ENCODE measurements at places on chromosomes 6 and 20.

- DNase-seq = no peak
Measured at GRCh38 chr20:2751878-2752566, 48.4 kb downstream of the CPXM1 start.

DNA sequence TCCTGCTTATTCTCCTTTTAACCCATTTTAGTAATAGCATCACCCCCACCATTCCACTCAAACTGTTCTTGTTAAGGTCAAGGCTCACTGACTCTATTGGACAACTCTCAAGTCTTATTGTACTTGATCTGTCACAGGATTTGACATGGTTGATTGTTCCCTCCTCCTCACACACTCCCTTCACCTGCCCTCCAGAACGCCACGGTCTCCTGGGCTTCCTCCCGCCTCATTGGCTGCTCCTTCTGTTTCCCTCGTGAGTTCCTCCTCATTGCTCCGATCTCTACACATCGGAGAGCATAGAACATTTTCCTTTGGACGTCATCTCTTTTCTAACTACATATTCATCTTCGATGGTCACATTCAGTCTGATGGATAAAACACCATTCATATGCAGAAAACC, 55.1 kb downstream of the STMND1 start:
- no peak for DNase-seq

GRCh38 chr20:6863798-6864201, 96.3 kb downstream of the BMP2 start:
- no peak for DNase-seq

- no peak for DNase-seq
Measured at GRCh38 chr20:39398656-39399055, 436.5 kb downstream of the DHX35 start.

DNA sequence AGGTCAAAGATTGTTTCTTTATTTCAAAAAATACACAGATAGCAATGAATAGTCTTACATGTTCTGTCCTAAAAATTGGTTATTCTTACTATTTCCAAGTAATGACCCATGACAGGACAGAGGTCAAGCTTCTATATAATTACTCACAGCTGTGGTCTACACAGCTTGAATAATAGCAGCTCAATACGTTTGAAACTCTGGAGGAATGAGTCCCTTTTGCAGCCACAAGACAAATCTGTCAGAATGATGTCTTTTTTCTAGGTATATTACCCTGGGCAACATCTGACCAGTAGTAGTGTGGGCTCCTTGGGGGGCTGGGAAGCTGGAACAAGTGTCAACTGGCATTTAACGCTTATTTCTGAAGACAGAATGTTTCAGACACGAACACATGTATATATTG, 84.9 kb upstream of the HTR1B start:
- DNase-seq = no peak

- DNase-seq = peak; percentile 64
Measured at GRCh38 chr6:87151781-87152525, 3.4 kb upstream of the ZNF292 start.

DNA sequence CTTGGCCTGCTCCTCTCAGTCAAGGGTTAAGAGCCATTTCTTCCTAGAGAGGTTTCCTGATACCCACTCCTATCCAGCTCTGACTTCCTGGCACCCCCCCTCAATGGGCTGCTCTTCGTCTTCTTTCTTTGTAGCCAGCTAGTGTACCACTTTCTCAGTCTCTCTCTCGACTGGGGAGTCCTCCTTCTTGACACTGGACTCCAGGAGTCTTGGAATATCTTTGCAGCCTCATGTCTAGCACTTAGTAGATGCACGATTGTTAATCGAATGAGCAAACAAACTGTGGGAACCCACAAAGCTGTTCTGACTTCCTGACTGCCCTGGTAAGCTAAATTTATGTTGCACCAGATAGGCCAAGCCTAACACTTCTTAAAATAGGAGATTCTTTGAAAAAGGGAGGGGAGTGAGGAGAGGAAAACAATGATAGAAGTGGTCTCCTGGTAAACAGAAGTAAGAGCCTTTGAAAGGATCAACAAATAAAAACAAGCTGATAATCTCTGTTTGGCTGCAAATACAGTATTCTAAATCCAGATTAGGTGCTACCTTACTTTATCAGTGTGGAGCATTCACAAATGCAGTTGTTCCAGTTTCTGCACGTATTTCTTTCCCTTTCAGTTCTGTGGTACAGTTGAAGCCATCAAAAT, 160.1 kb upstream of the CITED2 start:
- DNase-seq = no peak

GRCh38 chr6:77361018-77361417, 102.3 kb downstream of the HTR1B start:
- DNase-seq = no peak

GRCh38 chr6:145878591-145879295, 64.1 kb upstream of the FBXO30 start:
- peak; percentile 31 for DNase-seq

GRCh38 chr6:156699935-156700334, 77.2 kb upstream of the ARID1B start:
- DNase-seq = no peak

DNA sequence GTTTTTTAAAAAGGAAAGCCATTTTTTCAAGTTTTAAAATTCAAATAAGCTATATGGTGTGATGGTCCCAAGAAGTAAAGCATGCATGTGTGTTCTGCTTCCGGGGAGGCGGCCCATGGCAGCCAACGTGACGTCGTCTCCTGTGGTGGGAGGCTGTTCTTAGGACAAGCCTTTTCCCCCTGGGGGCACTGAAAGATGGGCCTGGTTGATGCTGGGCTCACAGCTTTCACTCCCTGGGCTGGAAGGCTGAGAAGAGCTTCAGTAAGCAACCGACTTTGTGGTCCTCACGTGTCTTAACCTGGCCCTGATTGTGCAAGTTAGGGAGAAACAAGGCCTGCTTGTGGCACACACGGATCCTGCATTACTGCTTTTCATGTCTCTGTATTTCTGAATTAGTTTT, 84.1 kb downstream of the SMOC2 start:
- DNase-seq = no peak

DNA sequence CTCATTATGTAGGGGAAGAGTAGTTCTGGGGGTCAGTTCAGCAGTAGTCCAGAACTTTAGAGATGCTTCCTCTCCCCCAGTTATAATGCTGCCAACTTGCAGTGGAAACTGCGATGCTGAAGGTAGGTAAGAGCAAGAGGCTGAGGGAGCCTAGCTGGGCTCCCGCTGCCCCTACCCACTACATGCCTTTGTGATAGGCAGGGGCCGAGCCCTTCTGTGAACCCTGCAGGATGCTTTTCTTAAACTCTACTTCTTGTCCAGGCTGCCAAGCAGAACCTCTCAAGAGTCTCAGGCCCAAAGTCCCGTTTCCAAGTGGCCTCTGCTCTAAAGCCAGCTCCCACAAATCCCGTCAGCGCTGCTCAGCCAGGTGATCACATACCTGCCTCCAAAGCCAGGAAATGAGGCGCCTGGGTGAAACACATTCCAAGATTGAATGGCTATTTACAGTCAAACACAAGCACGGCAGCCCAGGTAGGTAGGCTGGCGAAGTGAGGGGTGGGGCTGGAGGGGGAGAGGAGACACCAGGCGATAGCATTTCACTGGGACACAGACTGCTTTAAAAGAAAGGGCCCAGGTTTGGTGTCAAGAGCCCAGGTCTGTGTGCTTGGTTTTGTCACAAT, 150.7 kb downstream of the CD24 start:
- DNase-seq = no peak

- no peak for DNase-seq
Measured at GRCh38 chr20:35017099-35017835, 61.6 kb downstream of the MYH7B start.

- no peak for DNase-seq
Measured at GRCh38 chr6:105112577-105112976, 67.2 kb downstream of the POPDC3 start.

GRCh38 chr6:121426686-121427085, 8.8 kb upstream of the GJA1 start:
- DNase-seq = no peak

GRCh38 chr6:829656-830055, 136.7 kb upstream of the EXOC2 start:
- no peak for DNase-seq

DNA sequence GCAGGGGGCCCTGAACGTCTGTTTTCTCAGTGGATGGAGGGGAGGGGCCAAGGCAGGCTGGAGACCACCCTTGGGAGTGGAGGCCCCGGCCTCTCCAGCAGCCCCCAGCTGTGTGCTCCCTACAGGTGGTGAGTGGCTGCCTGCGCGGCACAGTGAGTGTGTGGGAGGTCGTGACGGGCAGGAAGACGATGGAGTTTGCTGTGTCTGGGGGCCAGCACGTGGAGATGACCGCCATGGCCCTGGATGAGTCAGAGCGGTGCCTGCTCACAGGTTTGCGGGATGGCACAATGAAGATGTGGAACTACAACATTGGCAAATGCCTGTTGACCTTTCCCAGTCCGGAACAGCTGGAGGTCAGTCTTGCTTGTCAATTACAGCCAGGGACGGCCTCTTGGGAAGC, 52.6 kb downstream of the EFCAB8 start:
- no peak for DNase-seq

DNA sequence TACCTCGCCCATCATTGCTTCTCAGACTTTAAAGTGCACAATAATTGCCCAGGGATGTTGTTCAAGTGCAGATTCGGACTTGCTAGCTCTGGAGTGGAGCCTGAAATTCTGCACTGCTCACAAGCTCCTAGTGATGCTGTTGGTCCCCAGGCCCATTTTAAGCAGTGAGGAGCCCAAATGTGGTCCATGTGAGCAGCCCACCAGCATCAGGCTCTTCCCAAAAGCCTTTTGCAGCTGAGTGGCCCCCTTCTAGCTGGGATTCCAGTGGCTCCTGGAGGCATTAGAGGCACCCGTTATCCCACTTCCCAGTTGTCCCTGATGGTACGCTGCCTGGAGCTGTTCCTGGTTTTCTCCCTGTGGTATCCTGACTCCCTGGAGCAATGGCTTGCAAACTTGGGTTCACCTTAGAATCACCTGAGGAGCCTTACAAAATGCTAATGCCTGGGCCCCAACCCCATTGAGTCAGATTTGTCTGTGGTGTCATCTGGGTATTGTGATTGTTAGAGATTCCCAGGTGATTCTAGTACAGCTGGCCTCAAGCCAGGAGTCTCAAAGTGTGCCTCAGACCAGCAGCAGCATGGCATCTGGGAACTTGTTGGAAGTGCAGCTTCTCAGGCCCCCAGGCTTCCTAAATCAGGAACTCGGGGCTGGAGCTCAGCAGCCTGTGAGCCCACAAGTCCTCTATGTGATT, 186.9 kb upstream of the SLC24A3 start:
- DNase-seq = no peak

GRCh38 chr20:50904067-50904570, 27.1 kb downstream of the ADNP start:
- DNase-seq = no peak

- DNase-seq = no peak
Measured at GRCh38 chr6:78908621-78909020, 41.3 kb downstream of the IRAK1BP1 start.

- DNase-seq = no peak
Measured at GRCh38 chr6:27809067-27809938, 102.9 kb downstream of the OR2B2 start.

DNA sequence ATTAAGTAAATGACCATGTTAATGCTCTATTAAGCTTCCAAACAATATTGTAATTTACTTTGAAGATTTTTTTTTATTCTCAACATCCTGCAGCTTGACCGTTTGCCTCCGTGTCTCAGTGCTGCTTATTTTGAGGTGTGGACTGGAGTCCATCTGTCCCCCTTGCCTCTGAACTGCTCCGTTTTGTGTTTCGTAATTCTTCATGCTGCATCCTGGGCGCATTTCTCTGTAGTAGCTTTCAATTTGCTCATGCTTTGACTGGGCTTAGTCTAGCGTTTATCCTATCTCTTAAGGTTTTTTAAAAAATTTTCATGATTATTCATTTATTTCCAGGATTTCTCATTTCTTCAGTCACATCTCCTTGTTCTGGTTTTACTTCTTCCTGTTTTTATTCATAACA, 37.8 kb downstream of the PTPN1 start:
- no peak for DNase-seq

DNA sequence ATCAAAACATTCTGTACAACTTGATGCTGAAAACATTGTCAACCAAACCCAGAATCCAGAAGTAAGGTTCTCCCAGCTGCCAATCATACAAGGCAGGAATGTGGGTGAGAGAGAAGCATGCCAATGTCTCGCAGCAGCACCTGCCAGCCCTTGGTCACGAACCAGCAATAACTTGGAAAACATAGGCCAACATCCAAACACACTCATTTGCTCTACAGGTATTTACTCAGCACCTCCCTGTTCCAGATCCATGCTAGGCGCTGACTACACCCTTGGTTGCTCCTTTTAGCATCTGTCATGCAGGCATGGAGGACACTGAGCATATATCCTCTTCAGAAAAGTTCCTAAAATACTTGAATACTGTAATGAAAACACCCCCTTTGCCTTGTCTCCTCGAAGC, 63.6 kb downstream of the FAXC start:
- DNase-seq = no peak

GRCh38 chr6:25032934-25033333, 97.2 kb upstream of the RIPOR2 start:
- no peak for DNase-seq

DNA sequence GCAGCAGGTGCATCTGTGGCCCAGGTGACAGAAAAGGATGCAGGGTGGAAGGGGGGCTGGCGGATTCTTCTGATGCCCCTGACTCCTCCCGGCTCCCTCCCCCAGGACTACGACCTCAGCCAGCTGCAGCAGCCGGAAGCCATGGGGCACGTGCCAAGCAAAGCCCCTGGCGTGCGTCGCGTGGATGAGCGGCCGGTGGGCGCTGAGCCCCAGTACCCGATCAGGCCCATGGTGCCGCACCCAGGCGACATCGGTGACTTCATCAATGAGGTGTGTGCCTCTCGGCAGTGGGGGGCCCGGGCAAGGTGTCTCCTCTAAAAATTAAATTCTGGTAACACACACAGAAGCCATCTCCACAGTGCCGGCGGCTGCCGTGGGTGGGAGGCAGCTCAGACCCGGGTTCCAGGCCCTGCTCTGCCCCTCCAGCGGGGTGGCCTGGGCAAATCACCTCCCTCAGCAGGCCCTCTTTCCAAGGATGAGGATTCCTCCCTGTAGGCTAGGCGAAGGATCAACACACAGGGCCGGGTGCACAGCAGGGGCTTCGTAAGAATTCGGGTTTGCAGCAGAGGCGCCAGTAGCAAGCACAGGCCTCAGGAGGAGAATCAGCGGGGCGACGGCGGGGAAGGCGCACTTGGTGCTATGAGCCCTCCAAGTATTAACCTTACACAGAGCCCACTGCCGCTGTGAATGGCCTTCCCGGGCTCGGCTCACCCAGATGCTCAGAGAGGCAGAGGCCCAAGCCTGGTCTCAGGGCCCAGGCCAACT, 131.5 kb downstream of the TAF4 start:
- DNase-seq = no peak

DNA sequence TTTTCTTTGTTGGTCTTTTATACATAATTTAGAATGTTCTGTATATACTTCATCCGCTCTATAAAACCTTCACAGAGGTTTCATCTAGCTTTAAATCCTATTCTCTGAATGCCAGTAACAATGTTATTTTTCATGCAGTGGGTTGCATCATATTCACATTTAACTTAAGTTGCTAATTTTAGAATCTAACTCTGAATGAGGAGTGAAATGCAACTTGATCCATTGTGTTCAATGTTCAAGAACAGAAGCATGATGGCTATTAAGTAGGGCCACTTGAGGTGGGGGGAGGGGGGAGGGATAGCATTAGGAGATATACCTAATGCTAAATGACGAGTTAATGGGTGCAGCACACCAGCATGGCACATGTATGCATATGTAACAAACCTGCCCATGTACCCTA, 224.5 kb downstream of the NKAIN2 start:
- no peak for DNase-seq

GRCh38 chr20:48897305-48898010, 24.1 kb upstream of the ARFGEF2 start:
- DNase-seq = peak; percentile 87

GRCh38 chr6:158910484-158911440, 89.2 kb downstream of the RSPH3 start:
- no peak for DNase-seq

- peak; percentile 61 for DNase-seq
Measured at GRCh38 chr6:113855500-113856374, 1.4 kb upstream of the MARCKS start.
